Effector memory CD4-positive, alpha-beta T cell (primary cell): ENCODE measurements at places on chromosomes 4 and X.

DNA sequence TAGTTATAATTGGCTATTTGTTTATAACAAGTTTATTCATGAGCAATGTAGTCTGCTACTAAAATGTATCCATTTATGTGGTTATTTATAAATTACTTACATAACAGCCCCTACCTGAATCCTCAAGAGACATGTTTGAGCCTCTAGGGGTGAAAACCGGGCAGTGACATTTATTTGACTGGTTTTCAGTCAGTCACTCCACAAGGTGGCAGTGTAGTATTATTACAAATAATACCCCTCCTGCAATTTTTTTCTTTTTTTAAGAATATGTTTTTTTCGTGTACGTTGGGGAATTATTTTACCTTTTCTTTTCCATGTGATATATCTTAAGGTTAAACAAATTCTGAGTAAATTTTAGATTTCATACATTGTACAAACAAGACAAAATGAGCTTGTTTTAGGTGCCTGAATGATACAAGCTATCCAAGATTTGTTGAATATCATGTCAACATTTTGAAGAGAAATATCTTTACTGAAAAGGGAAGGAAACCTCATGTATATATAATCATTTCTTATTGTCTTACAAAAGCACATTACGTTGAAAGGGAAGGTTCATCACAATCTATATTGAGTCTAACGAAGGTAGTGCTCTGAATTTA, 598.7 kb upstream of the TECRL start:
- no peak for DNase-seq
- no peak overlapping the region for H3K27ac ChIP-seq
- H3K27me3 ChIP-seq, result no peaks in the 10 kb centered on the region
- H3K4me3 ChIP-seq, result no peak overlapping the region
- H3K4me1 ChIP-seq, result no peaks in the 10 kb centered on the region
- no peaks in the 10 kb centered on the region for H3K36me3 ChIP-seq

- no peak overlapping the region for H3K27ac ChIP-seq
- H3K27me3 ChIP-seq, result no peaks in the 10 kb centered on the region
- no peak overlapping the region for H3K4me3 ChIP-seq
- H3K4me1 ChIP-seq, result no peaks in the 10 kb centered on the region
- no peaks in the 10 kb centered on the region for H3K36me3 ChIP-seq
- no peak for DNase-seq
Observed at GRCh38 chr4:123300222-123301039, 96.2 kb upstream of the SPRY1 start.

DNA sequence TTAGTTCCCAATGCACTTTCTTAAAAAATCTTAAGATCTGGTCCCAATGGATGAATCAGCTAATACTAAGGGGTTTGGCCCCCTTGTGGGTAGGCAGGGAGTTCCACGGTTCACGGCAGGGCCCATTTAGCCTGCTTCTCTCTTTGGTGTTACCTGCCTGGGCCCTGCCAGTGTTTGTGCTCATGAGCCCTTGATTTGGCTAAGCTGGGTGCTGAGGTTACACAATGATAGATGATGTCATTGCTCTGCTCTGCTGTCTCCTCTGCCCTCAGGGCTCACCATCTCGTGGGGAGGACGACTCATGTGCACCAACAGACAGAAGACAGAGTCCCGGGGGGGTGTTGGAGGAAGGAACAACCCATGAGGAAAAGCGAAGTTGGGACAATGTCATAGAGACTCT, 24.4 kb downstream of the RTL5 start:
- peak overlapping the region; percentile 19 for H3K27ac ChIP-seq
- peak; percentile 40 for DNase-seq
- no peaks in the 10 kb centered on the region for H3K36me3 ChIP-seq
- peaks cover 27% of the 10 kb centered on the region for H3K4me1 ChIP-seq
- H3K27me3 ChIP-seq, result no peaks in the 10 kb centered on the region

- H3K36me3 ChIP-seq, result no peaks in the 10 kb centered on the region
- no peaks in the 10 kb centered on the region for H3K27me3 ChIP-seq
- no peak overlapping the region for H3K27ac ChIP-seq
- no peak for DNase-seq
- H3K4me3 ChIP-seq, result no peak overlapping the region
Observed at GRCh38 chr4:13289391-13289790, 194.7 kb downstream of the RAB28 start.

DNA sequence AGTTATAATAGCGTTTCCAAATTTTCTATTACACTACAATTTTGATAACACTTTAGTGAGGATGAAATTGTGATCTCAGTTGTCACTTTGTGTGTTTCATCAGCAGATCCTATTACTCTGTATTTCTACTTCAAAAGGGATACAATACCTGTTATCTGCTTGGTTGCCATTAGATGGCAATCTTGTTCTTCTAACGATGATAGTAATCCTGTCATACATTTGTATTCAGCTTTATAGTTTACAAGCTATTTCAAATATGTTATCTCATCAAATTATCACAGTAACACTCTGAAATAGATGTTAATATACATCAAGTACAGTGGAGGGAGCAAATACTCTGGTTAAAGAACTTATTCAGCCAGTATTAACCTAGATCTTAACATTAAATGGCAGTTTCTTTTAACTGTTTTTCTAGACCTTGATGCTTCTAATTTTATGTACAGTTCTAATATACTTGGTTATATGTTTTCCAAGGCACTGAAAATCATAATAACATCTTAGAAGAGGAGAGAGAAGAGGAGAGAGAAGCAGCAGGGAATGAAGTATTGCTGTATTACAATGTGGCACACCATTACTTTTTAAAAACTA, 292.0 kb downstream of the CCSER1 start:
- no peak for DNase-seq
- H3K36me3 ChIP-seq, result no peaks in the 10 kb centered on the region
- H3K27ac ChIP-seq, result no peak overlapping the region
- no peak overlapping the region for H3K4me3 ChIP-seq

GRCh38 chr4:107269175-107269574, 233.1 kb upstream of the DKK2 start:
- H3K4me3 ChIP-seq, result no peak overlapping the region
- H3K27ac ChIP-seq, result no peak overlapping the region
- H3K27me3 ChIP-seq, result no peaks in the 10 kb centered on the region

- peak overlapping the region; percentile 46 for H3K4me3 ChIP-seq
- no peaks in the 10 kb centered on the region for H3K36me3 ChIP-seq
- H3K4me1 ChIP-seq, result peaks cover 4% of the 10 kb centered on the region
- peak; percentile 73 for DNase-seq
Observed at GRCh38 chrX:135974279-135974856, 580 bp upstream of the MMGT1 start.

GRCh38 chr4:56535915-56536314, 30.3 kb downstream of the ARL9 start:
- DNase-seq, result no peak
- peaks cover 5% of the 10 kb centered on the region for H3K4me1 ChIP-seq
- H3K36me3 ChIP-seq, result no peaks in the 10 kb centered on the region
- no peak overlapping the region for H3K27ac ChIP-seq

DNA sequence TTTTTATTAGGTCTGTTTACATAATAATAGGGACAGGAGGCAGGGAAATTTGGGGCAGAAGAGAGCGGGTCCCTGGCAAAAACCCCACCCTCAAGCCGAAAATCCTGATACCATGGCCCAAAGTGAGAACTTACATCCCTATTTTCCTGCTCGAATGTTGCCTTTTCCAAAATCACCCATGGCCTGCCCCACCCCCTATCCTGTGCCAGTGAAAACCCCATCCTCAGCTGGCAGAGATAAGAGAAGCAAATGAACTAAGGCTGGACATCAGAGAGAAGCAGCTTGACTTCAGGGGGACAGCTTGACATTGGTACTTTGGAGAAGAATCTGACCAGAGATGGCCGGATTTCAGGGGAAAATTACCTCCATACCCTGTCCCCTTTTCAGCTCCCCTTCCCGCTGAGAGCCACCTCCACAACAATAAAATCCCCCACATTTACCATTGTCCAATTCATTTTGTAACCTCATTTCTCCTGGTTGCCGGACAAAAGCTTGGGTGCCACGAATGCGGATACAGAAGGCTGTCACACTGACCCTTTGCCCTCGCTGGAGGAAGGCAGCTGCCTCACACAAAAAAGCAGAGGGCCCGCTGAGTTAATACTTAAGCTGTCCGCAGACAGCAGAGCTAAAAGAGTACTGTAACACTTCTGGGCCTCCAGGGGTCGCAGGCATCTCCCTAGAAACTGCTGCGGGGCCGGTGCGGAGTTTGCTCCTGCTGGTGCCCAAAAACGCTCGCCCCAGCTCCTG, 196.2 kb downstream of the SNCA start:
- no peak for DNase-seq
- no peak overlapping the region for H3K27ac ChIP-seq
- H3K4me3 ChIP-seq, result no peak overlapping the region
- no peaks in the 10 kb centered on the region for H3K27me3 ChIP-seq

DNA sequence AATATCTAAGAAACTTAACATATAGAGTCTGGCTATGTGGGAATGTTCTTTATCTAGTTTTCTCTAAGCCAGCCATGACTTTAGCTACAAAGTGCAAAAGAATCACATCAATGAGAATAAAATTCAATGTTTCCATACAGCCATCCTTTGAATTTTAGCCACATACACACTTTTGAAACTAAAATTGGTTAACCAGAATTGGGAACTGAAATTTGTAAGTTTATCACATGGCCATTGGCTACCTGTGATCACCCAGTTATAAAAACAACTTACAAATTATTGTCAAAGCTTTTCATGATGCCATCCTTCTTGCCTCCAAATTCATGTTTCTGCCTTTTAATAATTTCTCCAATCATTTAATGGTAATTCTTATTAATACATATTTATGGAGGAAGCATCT, 49.9 kb downstream of the PAK3 start:
- H3K4me1 ChIP-seq, result no peaks in the 10 kb centered on the region
- DNase-seq, result no peak
- no peak overlapping the region for H3K4me3 ChIP-seq
- H3K27me3 ChIP-seq, result no peaks in the 10 kb centered on the region
- H3K27ac ChIP-seq, result no peak overlapping the region

DNA sequence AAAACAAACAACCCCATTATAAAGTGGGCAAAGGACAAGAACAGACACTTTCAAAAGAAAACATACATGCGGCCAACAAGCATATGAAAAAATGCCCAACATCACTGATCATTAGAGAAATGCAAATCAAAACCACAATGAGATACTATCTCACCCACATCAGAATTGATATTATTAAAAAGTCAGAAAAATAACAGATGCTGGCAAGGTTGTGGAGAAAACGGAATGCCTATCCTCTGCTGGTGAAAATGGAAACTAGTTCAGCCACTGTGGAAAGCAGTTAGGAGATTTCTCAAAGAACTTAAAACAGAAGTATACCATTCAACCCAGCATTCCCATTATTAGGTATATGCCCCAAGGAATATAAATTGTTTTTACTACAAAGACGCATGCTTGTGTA, 112.5 kb downstream of the JADE1 start:
- peaks cover 3% of the 10 kb centered on the region for H3K36me3 ChIP-seq
- no peak overlapping the region for H3K4me3 ChIP-seq
- H3K27me3 ChIP-seq, result no peaks in the 10 kb centered on the region
- H3K27ac ChIP-seq, result no peak overlapping the region
- DNase-seq, result no peak
- no peaks in the 10 kb centered on the region for H3K4me1 ChIP-seq

DNA sequence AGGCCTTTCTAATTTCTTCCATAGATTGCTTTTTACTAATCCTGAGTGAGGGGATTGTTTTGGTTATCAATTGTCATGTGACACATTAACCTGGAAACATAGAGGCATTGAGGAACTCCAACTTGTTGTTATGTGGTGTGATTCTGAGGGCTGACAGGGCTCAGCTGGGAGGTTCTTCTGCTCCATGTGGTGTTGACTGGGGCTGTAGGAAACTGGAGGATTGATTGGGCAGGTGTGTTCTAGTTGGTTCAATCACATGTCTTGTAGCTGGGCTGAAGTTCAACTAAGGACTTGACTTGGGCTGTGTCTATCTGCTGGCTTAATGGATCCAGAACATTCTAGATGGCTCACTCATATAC, 10.8 kb upstream of the CRLF2 start:
- no peaks in the 10 kb centered on the region for H3K4me1 ChIP-seq
- H3K27me3 ChIP-seq, result no peaks in the 10 kb centered on the region
- H3K27ac ChIP-seq, result no peak overlapping the region
- no peaks in the 10 kb centered on the region for H3K36me3 ChIP-seq
- DNase-seq, result no peak
- H3K4me3 ChIP-seq, result no peak overlapping the region

GRCh38 chr4:132313852-132314251, 835.2 kb upstream of the PCDH10 start:
- DNase-seq, result no peak
- H3K27me3 ChIP-seq, result no peaks in the 10 kb centered on the region
- H3K4me1 ChIP-seq, result no peaks in the 10 kb centered on the region
- no peaks in the 10 kb centered on the region for H3K36me3 ChIP-seq
- H3K4me3 ChIP-seq, result no peak overlapping the region

- H3K4me1 ChIP-seq, result no peaks in the 10 kb centered on the region
- H3K27ac ChIP-seq, result no peak overlapping the region
- H3K36me3 ChIP-seq, result no peaks in the 10 kb centered on the region
- no peaks in the 10 kb centered on the region for H3K27me3 ChIP-seq
- no peak for DNase-seq
Observed at GRCh38 chr4:37236165-37236564, 8.4 kb upstream of the NWD2 start.

GRCh38 chr4:15159477-15160019, 157.3 kb downstream of the CPEB2 start:
- no peak overlapping the region for H3K4me3 ChIP-seq
- H3K36me3 ChIP-seq, result no peaks in the 10 kb centered on the region
- no peak for DNase-seq
- no peak overlapping the region for H3K27ac ChIP-seq
- H3K4me1 ChIP-seq, result no peaks in the 10 kb centered on the region

DNA sequence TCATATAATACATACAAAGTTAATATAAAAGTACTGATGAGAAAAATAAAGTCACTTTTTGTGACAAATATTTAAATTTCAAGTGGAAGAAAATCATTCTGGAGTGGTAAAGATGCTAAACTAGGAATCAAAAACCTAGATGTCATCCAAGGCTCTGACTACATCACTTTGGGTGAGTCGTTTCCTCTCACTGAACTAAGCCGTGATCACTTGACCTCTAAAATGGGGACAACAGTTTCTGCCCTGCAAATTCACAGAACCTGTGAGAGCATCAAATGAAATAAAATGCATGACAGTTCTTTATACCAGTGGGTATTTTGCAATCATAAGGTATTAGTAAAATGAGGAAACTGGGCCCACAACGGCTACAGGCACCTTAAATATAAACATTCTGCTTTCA, 63.8 kb downstream of the PRDM5 start:
- H3K27ac ChIP-seq, result no peak overlapping the region
- no peaks in the 10 kb centered on the region for H3K36me3 ChIP-seq
- DNase-seq, result no peak
- no peaks in the 10 kb centered on the region for H3K27me3 ChIP-seq
- no peak overlapping the region for H3K4me3 ChIP-seq

- H3K27me3 ChIP-seq, result no peaks in the 10 kb centered on the region
- no peaks in the 10 kb centered on the region for H3K4me1 ChIP-seq
- H3K36me3 ChIP-seq, result no peaks in the 10 kb centered on the region
- DNase-seq, result no peak
- no peak overlapping the region for H3K27ac ChIP-seq
Observed at GRCh38 chr4:186158021-186158813, 33.1 kb upstream of the CYP4V2 start.
